ENCODE measurements at places on chromosomes 6 and 20.

DNA sequence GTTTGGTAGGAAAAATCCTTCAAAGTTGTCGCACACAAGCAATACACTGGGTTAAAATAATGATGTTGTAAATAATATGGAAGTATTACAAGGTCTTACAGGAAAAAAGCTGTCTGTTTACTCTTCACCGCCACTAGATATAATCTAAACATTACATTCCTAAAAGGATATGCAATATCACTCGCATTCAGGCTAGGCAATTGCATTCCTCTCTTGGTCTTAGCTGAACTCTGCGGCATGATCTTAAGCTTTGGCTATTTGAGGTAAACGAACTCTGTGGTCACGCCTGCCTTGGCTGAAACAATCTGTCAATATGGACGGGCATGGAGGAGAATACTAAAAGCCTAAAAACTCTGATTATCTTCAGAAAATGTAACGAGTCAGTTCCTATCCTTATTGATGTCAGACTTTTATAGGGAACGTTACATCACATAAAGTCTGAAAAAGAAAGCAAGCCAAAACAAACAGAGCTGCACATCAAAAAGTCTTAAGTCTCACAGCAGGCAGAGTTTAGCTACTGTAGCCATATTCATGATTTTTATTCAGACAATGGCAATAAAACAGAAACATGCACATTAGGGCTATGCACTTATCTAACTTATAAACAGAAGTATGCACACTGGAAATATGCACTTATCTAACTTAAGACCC is 30.8 kb upstream of the FILIP1 start:
- no peak for DNase-seq

DNA sequence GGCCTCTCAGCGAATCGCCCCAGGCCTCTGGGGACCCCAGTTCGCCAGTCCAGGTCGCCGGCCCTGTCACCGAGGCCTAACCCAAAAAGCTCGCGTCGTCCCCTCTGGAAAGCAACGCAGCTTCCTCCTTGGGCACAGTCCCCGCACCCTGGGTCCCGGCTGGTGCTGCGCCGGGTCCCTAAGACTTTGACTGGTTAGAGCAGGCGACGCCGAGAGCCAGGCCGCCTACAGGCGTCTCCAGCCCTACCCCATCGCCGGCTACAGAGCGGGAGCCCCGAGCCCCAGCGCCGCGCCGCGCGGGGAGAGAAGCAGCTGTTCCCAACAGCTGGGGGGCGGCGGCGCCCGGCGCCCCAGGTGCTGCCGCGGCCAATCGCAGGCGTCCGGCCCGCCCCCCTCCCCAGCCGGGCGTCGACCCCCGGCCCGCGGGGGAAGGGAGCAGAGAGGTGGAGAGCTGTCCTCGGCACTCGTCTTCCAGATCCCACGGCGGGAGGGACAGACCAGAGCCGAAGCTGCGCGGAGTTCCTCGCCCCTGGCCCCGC is 540 bp upstream of the RBM24 start:
- no peak for DNase-seq

- DNase-seq: no peak
These were observed 1059.5 kb upstream of the FLRT3 start for GRCh38 chr20:15396900-15397299.

- DNase-seq: no peak
These were observed 11.3 kb upstream of the CYP24A1 start for GRCh38 chr20:54184904-54185626.

GRCh38 chr6:26157251-26158075 is 70.2 kb downstream of the HFE start:
- DNase-seq: no peak

- no peak for DNase-seq
These were observed 109.3 kb downstream of the CDC5L start for GRCh38 chr6:44496665-44497369.
